Activated T-cell treated with anti-CD3 and anti-CD28 coated beads for 1 hour (primary cell): ENCODE measurements at places on chromosomes 7 and 10.

DNA sequence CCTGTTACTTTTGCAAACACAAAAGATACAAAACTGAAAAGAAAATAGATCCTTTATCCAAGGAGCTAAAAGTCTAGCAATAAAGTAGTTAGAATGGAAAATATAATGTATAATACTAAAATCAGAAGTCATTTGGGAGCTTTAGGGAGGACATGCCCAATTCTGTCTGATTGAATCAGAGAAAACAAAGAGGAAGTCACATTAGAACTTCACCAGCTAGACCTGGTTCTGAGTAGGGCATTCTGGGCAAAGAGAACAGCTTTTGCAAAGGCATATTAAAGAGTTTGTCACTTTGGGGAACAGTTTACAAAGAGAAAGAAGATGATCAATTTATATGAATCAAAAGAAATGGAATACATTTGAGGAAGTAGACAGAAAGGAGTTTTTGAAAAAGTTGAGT, 107.0 kb upstream of the PRSS1 start:
- no peak for DNase-seq

DNA sequence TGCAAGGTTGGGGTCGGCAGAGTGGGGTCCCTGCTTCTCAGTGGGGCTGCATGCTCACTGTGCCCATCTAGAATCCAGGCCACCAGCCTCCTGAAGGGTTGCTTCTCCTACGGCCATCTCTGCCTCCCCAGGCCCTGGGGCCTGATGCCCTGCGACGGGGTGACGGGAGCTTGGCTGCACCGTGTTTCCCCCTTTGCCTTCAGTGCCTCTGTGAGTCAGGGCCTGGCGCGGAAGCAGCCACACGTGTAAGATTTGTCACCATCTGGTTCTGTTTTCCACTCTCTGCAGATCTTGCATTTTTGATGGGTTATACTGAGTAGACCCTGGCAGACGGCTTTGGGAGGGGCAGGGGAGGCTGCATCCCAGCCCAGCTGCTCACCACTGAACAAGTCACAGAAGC, 7.2 kb downstream of the ADAMTS14 start:
- DNase-seq = no peak

GRCh38 chr10:8248868-8249267, 194.4 kb downstream of the GATA3 start:
- DNase-seq = no peak

DNA sequence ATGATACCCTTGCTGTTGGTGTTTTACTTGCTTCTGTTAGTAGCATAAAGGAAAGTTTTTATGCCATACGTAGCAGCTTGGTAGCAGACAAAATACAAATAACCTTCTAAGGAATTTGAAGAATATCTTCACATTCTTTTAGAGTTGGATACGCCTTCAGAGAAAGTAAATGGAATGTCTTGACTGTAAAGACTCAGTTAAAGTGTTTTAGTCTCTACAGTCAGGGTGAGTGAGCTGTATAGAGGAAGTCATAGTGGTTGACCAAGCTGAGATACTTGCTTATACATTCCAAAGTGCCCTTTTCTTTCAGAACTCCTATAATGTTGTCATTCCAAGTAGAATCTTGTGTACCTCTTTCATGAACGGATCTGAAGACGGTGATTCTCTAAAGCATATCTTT, 37.7 kb downstream of the RABGEF1 start:
- no peak for DNase-seq

GRCh38 chr10:4838743-4839142, 12.7 kb downstream of the AKR1E2 start:
- no peak for DNase-seq

DNA sequence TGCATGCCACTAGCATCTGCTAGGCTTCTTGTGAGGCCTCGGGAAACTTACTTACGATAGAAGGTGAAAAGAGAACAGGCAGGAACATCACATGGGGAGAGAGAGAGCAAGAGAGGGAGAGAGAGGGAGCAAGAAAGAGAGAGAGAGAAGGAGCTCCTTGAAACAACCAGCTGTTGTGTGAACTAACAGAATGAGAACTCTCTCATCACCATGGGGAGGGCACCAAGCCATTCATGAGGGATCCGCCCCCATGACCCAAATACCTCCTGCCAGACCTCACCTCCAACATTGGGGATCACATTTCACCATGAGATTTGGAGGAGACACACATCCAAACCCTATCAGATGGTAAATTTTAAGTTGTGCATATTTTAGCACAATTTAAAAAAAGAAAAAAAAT, 1217.2 kb downstream of the TYW1 start:
- DNase-seq = no peak

- DNase-seq = no peak
Observed at GRCh38 chr7:1690359-1690958, 20.4 kb downstream of the ELFN1 start.

DNA sequence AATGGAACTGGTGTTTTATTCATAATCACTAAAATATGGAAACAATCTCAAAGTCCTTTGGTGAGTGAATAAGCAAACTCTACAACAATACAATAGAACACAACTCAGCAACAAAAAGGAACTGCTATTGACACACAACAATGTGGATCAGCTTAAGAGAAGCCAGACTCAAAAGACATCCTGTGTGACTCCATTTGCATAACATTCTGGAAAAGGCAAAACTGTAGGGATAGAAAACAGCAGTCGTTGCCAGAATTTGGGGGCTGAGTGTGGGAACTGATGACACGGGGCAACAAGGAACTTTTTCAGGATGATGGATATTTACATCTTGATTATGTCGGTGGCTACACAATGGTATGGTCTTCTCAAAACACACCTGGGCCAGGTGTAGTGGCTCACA, 32.4 kb upstream of the SVIL start:
- no peak for DNase-seq

- DNase-seq = no peak
Observed at GRCh38 chr10:129191797-129192196, 275.2 kb upstream of the MGMT start.

DNA sequence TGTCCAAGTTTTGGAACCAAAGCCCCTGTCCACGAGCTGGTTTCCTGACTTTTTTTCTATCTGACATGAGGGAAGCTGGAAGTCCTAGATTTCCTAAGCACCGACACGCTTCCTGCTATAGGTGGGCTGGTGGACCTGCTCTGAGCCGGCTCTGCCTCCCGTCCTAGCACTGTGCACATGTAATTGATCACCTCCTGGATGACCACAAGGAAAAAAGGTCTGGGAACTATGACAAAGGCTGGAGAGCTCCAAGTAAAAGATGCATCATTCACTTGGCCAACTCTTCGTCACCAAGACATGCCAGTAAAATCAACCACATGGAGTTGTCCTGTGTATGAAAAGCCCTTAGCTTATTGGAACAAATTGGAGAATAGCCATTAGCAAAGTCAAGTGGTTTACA, 104.8 kb downstream of the ITIH5 start:
- no peak for DNase-seq

DNA sequence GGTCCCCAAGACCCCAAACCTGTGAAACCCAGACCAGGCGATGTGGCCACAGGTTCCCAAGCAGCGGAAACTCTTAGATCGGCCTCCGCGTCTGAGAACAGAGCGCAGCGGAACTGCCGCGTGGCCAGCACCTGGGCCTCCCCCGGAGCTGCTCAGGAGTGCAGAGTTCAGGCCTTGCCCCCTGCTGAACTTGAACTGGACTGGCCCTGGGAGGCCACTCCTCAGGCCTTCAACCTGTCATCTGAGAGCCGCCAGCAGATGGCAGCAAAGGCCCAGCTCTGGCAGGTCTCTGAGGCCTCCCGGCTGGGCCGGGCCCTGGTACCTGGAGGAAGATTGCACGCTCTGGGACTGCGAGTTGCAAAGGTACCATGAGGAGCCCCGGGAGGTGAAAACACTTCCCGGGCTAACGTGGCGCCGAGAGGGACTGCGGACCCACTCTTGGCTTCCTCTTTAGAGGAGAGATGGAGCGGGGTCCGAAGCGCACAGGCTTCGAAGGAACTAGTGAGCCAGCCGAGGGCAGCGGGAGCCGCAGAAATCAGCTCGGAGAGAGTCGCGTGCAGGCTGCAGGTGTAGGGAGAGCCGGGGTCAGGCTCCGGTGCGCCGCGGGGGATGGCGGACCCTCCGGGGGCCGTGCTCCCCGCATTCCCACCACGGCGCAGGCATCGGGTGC, 89.2 kb downstream of the PAXIP1 start:
- DNase-seq = peak; percentile 90

DNA sequence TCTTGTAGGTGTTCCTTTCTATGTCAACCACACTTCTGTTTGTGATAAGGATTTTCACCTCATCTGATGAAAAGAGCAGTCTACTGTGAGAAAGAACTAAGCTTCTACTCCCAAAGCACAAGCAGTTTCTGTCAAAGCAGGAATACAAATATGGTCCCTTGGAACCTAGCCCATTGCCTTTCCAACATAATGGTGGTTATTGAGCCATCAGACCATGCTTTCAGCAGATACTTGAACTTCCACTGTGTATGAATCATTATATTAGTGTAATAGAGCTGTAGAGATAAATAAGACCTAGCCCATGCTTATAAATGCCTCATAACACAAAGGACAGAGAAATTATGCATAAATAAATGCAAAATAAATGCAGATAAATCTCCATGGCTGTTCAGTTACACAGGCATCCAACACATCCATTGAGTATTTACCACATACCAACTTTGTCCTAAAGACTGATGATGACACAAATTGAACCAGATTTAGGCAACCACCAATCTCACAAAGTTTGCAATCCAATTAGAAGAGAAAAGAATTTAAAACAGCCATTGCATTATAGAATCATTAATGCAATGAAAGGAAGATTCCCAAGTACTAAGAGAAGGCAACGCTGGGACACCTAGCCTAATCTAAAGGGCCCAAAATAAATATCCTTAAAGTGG, 729.4 kb upstream of the C7orf33 start:
- no peak for DNase-seq

DNA sequence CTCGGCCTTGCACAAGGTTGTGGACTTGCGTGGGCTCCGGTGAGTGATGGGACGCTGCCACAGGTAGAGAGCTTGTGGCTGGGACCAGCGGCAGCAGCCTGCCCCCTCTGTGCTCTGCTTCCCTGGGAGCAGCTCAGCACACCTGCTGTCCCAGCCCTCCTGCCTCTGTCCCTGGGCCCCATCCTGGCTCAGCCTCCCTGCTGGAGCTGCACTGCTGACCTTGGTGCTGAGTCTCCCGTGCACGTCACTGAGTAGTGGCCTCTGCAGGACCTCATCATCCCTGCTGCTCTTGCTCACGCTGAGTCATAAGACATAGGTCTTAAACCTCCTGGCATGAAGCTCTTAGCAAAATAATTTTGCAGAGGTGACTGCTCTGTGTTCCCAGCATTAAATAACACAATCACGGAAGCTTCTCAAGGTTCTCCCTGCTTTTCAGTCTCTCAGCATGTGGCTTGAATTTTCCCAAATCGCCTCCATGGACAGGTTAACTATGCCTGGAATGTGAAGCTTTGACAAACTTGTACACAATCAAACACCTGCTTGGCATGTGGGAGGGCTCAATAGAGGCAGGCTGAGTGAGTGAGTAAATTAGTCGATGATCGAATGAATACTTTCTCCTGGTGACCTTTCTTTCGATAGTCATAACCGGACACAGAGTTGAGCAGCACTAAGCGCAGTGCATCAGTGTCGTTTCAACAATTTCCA, 63.8 kb upstream of the NPS start:
- DNase-seq = no peak

DNA sequence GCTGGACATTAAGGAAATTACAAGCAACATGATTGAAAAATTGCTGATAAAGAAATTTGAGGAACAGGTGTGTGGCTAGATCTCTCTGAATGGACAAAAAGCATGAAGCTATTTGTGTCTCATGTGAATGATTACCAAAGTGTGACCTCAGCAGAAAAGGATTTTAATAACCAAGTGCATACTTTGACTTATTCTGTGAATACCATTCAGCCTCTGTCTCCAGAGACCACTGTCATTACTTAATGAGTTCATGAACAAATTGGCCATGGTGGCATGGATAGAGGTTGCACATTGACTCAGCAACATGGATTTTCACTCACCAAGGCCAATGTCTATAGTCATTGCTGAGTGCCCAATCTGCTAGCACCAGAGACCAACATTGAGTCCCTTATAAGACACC, 874.6 kb upstream of the POT1 start:
- no peak for DNase-seq

DNA sequence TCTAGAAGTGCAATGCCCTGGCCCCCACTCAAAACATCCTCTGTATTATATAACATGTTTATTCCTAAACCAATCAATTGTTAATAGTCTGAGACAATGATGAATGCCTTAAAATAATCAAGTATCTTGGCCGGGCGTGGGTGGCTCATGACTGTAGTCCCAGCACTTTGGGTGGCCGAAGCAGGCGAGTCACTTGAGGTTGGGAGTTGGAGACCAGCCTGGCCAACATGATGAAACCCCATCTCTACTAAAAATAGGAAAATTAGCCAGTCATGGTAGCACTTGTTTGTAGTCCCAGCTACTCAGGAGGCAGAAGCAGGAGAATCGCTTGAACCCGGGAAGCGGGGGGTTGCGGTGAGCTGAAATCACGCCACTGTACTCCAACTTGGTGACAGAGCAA, 29.4 kb upstream of the CACNA2D1 start:
- no peak for DNase-seq

DNA sequence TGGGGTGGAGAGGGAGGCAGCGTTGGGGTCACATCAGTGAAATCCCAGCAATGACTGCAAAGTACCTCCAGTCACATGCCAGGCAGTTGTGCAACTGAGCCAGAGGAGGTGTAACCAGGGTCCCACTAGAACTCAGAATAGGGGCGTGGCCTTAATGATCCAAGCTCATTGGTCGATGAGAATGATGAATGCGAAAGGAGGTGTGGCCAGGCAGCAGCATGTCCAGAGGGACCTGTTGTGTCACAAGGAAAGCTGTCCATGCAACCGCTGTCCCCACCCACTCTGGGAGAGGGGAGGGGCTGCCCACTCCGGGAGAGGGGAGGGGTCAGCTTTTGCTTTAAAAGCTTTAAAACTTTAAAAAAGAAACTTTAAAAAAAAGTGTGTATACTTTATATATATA, 25.3 kb upstream of the MTPAP start:
- no peak for DNase-seq

GRCh38 chr7:100949227-100949932, at the start of gene MUC3A:
Gene MUC3A (plus strand): TSS chr7:100949534. CDS start chr7:100949625, 91 bp downstream.
- no peak for DNase-seq

GRCh38 chr7:159172400-159172799, 27.7 kb upstream of the VIPR2 start:
- no peak for DNase-seq

- no peak for DNase-seq
Observed at GRCh38 chr10:47381427-47382379, 2.4 kb downstream of the ZNF488 start.

- DNase-seq = no peak
Observed at GRCh38 chr7:101933028-101933427, 115.6 kb downstream of the CUX1 start.
